Immature natural killer cell (primary cell): ENCODE measurements at places on chromosomes 7 and 10.

DNA sequence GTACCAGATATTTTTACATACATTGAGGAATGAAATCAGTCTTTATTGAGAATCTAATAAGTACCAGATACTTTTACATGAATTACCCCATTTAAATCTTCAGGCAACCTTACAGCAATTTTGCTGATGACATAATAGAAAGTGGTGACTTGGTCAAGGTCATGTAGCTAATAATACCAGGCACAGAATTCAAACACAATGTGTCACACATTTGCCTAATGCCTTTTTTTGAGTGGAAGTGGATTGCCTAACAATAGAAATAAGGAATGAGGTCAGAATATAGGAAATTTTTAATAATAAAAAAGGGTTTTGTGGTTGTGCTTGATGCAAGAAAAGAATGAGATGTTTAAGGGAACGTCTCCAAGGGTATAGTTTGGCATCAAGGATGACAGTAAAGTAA lies 466.6 kb upstream of the IGFBP3 start:
- no peak for DNase-seq

DNA sequence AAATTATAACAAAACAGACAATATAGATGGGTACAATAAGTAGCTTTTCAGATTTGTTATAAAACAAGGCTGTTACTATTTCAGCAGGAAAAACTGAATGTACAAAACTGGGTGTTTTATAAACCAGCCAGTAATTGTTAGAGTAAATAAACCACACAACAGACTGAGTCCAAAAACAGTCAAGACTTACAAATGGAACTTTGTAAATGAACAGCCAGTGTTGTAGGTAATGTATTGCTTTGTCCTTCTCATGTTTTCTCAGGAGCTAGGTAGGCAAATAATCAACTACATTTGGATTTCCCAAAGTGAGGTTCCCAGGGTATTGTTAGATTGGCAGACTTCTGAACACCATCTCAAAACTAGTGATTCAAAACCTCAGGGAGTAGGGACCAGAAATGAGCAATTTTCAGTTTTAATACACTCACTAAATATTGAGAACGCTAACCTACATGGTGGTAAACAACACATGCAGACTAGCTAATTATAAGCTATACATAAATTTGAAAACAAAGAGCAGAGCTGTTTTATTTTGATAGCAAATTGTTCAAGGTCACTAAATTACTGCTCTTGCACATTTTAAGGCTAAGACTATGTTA lies 36.2 kb downstream of the HERPUD2 start:
- no peak for DNase-seq

DNA sequence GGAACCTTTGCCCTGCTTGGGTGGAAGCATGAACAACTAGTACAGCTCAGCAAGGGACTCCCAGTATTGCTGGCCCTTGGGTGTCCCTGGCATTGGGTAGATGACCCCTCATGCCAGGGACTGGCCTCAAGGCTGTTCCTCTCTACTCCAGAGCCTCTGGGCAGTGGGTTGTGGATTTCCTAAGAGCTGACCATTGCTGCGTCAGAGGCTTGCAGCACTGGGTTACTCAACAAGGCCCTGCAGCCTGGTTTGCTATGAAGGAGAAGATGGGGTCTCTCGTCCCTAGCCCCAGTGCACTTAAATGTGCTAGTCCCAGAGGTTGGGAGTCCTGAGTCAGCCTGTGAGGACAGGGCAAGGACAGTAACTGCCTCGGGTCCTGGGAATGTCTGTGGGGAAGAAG lies 2.5 kb downstream of the VSIR start:
- DNase-seq: no peak

- no peak for DNase-seq
Observed at GRCh38 chr7:4066626-4067475, 615.2 kb upstream of the FOXK1 start.

- DNase-seq: peak; percentile 43
Observed at GRCh38 chr7:158863611-158864506, 7.5 kb downstream of the DYNC2I1 start.
